ENCODE measurements at places on chromosomes 3 and 15.

GRCh38 chr3:145807990-145808389, 353.0 kb downstream of the PLOD2 start:
- DNase-seq: no peak

DNA sequence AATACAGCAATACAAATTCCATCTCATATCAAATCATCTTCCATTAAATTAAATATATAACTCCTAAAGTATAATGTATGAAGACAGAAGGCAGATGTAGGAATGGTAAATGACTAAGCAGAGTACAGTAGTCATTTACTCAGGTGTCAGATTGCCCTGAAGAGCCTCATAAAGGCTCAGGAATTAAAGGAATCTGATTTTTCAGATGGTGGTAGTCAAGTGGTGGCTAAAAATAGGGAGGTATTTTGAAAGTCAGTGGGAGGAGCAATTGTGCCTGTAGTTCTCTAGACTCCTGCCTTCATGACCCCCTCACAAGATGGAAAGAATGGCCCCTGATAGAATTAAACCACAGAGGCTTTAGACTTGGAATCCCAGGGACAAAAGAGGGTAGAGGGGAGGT, 142.7 kb upstream of the SYNPR start:
- no peak for DNase-seq

DNA sequence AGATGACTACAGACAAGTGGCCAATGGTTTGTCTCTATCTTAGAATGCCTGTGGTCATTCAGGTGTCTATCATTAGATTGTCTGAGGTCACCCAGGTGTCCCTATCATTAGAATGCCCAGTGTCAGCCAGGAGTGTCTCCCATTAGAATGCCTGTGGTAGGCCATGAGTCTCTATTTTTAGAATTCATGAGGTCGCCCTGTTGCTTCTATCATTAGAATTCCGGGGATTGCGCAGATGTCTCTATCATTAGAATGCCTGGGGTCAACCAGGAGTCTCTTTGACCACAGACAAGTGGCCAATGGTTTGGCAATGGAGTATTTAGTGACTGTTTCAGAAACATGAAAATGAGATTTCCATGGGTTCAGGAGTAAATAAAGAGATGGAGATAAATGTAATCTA, 7.6 kb downstream of the RTP2 start:
- no peak for DNase-seq

- DNase-seq: no peak
Measured at GRCh38 chr3:167318996-167319615, 61.0 kb downstream of the ZBBX start.

- DNase-seq: no peak
Measured at GRCh38 chr3:110808630-110809029, 263.0 kb upstream of the NECTIN3 start.

- DNase-seq: no peak
Measured at GRCh38 chr15:89665449-89666181, 10.3 kb upstream of the KIF7 start.

- DNase-seq: no peak
Measured at GRCh38 chr3:11346416-11346815, 74.2 kb downstream of the ATG7 start.

GRCh38 chr15:81889485-81889881, 156.3 kb downstream of the MEX3B start:
- DNase-seq: no peak

DNA sequence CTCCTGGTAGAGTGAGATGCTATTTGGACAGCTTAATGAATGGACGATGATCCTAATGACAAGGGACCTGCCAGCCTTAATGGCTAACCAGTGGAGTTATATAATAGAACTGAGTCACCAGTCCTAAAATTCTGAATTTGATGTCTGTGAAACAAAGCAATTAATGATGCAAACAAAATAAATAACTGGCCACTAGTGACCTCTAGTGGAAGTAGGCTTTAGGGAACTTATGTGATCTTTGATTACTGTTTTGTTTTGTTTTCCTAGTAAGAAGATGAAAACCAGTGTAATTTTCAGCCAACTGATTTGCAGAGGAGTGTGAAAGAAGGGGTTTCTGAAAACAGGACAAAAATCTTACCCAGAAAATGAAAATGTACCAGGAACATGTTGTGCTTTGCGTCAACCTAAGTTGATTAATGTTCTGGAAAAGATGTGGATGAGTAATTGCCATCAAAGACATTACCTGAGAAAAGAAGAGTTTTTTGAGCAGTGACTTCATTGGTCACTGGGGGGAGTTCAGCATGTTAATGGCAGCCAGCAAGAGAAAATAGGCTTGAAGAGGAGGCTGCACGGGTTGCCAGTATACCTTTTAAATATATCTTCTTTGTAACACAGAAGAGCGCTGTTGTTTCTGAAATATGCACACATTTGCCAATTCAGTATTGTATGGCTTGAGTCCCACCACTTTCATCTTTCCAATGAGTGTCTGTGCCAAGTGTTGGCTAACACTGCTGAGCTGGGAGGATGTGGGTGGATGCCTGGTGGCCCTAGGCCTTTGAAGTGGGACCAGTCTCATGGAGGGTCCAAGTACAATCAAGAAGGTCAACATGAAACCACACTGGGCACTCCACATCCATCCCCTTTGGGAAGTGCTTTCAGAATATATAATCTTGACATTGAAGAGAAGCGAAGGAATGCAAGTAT, 9.3 kb downstream of the VEPH1 start:
- no peak for DNase-seq

DNA sequence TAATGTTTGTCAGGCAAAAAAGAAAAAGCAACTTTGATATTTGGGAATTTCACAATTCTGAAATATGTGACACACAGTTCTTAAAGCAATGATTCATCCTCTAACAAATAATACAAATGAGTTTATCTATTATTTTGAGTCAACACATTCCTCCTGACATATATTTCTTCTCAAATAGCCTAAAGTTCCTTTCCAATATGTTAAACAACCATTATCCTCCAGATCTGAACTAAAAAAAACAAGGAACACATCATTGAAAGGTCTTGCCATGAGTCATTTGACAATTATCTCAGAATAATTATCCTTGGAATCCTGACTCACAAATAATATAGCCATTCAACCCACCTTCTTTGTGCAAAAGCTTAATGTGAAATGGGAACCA, 208.7 kb upstream of the CDIN1 start:
- DNase-seq: no peak

DNA sequence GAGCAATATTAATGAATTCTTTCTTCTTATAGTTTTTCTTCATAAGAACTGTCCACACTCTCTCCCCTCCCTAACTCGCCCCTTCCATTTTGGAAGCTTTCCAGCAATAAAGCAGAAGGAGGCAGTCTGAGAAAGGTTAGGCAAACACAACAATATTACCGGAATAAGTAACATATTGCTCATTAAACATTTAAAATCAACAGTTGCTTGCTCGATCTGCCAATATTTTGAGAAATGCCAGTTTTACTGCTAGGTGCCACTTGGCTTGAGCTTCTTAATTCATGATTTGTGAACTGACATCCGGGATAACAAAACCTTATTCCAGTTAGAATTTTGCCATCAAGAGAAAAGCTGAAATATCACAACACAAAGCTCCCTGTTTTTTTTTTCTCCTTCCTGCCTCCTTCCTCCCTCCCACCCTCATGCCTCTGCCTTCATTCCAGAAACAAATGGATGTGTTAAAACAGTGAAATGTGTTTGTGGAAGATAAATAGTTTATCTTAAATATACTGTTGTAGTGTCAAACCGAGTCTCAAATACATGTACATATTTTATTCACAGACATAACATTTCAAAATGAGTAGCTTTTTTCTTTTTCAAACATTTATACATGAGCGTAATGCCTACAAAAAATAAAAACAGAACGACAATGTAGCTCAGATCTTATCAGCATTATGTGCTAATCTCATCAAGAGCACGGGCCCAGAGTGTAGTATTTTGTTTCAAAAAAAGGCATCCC, 253.7 kb downstream of the GAP43 start:
- DNase-seq: no peak

- no peak for DNase-seq
Measured at GRCh38 chr3:70771426-70772147, 459.1 kb upstream of the MDFIC2 start.

- no peak for DNase-seq
Measured at GRCh38 chr3:10763817-10764258, 52.2 kb upstream of the SLC6A11 start.

DNA sequence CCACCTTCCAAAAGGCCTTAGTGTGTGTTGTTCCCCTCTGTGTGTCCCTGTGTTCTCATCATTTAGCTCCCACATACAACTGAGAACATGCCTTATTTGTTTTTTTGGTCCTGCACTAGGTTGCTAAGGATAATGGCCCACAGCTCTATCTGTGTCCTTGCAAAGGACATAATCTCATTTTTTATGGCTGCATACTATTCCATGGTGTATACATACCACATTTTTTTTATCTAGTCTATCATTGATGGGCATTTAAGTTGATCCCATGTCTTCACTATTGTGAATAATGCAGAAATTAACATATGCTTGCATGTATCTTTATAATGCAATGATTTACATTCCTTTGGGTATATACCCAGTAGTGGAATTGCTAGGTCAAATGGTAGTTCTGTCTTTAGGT, 645.7 kb downstream of the PDCD6IP start:
- DNase-seq: no peak

GRCh38 chr3:179286331-179286730, 35.4 kb upstream of the KCNMB3 start:
- no peak for DNase-seq

DNA sequence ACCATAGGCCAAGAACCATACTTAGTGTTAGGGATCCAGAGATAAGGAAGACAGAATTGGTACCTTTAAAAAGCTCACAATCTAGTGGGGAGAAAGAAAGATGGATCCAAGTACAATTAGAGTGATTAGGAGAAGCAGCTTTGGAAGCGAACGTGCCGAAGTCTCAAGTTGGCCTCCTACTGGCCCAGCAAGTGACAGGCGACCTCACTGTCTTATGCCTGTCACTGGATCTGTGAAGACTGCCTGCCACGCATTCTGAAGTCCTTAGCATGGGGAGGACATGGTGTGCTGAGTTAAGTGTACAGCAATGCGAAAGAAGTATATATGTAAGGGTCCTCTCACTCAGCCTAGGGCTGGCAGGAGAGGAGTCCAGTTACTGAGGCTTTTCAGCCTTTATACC, 141.0 kb downstream of the GABRB3 start:
- DNase-seq: no peak

DNA sequence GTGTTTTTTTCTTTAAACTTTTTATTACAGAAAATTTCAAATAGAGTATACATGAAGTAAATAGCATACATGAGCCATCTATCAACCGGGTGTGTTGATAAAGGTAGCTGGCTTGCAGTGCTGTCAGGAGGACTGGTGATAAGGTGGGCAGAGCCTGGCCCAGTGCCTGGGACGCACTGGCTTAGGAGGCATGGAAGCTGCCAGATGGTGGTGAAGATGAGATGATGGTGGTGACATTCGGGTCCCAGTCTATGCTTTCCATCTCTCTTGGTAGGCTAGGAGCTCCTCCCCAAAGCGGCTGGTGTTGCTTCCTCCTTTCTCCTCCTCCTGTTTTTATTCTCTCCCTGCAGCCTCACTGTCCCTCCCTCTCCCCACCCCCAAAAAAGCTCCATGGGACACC, 101.7 kb downstream of the ADCY5 start:
- DNase-seq: no peak

- DNase-seq: no peak
Measured at GRCh38 chr3:58062472-58062871, 54.2 kb downstream of the FLNB start.

DNA sequence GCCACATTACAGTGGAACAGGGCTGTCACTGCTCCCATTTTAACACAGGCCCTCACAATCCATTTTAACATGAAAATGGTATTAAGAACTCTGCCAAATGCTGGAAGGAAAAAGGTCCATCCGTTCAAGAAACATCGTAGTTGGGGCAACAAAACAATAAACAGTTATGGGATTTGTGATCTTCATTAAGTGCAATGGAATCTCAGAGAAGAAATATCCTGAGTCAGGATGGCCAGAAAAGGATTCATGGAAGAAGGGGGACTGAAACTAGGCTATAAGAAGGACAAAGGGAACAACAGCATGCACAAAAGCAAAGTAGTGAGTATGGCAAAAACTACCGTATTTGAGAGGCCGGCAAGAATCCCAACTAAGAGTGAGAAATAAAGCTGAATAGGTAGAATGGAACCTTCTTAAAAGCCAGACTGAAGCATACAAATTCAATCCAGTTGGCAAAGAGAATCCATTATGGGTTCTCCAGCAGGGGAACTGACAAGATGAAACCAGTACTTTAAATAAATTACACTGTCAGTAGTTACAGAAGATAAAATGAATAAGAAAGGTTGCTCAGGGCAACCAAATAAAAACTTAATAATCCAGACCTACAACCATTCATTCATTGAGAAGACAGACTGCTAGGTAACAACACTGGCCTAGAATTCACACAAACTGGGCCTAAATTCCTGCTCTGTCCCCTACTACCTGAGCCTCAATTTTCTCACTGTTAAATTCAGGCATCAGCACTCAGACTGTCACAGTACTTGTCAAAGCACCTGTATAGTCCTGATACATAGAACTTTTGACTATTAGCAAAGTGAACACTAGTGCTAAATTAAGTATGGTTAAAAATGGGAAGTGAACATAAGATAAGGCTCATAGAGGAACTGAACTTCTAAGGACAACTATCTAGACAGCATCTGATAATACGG, 6.3 kb downstream of the TBL1XR1 start:
- DNase-seq: no peak

DNA sequence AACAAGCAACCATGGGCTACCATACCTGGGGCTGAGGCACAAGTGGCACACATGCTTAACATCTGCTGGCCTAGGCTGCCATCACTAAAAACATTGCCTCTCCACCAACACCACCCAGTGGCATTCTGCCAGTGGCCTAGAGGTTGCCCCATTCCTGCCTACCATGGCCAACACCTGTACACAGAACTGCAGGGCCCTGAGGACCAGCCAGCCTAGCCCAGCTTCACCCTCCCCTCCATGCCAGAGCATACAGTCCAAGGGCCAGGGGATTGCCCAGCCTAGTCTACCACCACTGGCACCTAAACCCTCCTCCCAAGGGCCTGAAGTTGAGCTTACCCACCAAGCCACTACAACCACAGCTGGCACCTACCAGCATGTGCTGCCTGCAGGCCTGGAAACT, 35.3 kb downstream of the NEK10 start:
- no peak for DNase-seq

GRCh38 chr15:57651445-57651844, 55.1 kb upstream of the POLR2M start:
- no peak for DNase-seq

- DNase-seq: no peak
Measured at GRCh38 chr3:158748237-158748828, 16.1 kb upstream of the RARRES1 start.

Data from stimulated activated CD4-positive, alpha-beta T cell treated with anti-CD3 and anti-CD28 coated beads, Interleukin-15, amount 100 ng/mL, for 48 hours (primary cell).